Neuronal stem cell (in vitro differentiated cells): ENCODE measurements at places on chromosomes 11 and 22.

DNA sequence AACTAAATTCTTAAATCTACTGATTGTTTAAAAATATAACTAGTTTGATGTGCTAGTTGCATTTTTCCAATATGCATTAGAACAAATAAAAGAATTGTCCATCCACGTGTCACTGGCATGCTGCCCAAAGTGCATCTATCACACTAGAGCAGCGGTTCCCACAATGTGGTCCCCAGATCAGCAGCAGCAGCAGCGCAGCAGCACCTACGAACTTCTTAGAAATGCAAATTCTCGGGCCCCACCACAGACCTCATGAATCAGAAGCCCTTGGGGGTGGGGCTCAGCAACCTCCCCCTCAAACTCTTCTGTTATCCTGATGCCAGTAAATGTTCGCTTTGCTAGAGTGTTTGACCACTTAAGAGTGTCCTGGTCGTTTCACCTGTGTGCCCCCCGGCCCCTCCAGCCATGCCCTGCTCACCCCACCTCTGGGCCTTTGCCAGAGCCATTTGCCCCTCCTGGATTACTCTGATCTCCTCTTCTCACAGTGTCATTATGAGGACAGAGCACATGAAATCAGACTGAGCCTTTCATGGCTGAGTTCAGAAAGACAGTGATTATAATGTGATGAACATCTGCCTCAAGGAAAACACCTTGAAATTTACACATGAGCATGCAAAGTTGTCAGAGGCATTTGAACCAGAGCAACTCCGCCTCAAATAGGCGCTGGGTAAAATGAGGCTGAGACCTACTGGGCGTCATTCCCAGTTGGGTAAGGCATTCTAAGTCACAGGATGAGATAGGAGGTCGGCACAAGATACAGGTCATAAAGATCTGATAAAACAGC lies 12.6 kb upstream of the VSIG10L2 start:
- DNase-seq: no peak

- no peak for DNase-seq
Measured at GRCh38 chr22:28366856-28367255, 312.8 kb downstream of the TTC28 start.

- DNase-seq: no peak
Measured at GRCh38 chr11:66326261-66327111, 9.6 kb upstream of the CD248 start.

- no peak for DNase-seq
Measured at GRCh38 chr11:46658259-46658658, 40.9 kb downstream of the ATG13 start.

- no peak for DNase-seq
Measured at GRCh38 chr11:112773264-112773663, 188.0 kb upstream of the NCAM1 start.

- DNase-seq: no peak
Measured at GRCh38 chr11:120219938-120220746, 9.3 kb downstream of the OAF start.

DNA sequence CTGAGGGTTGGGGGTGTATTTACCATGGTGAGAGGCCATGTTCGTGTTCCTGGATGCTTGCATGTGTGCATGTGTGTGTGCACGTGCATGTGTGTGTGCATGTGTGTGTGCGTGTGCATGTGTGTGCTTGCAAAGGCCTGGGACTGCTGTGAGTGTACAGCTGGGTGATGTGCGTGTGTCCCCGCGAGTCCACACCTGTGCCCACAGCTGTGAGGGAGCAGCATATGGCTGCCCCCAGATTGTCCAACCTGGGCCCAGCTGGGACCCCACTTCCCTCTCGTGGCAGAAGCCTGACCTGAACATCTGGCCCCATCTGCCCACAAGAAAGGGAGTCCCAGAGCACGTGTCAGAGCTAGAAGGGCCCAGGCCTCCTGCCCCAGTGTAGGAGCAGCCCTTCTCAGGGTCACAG lies 8.4 kb upstream of the CD248 start:
- no peak for DNase-seq

DNA sequence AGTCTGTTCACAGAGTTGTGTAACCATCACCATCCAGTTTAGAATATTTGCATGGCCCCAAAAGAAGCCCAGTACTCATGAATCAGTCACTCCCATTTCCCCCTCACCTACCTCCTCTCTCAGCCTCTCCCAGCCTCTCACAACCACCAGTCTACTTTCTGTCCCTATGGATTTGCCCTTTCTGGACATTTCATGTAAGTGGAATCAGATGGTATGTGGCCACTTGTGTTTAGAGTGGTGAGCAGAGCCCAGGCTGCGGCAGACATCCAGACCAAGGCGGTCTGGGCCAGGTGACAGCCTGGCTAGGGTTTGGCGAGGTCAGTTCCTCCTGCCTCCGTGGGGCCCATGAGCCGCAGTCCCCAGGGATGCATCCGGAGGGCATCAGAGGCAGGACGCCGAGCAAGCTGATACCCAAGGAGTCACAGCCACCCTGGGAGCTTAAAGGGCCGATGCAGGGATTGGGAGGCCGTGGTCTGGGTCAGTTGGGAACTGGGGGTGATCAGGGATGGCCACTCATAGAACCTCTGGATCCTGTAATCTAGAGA lies 53.3 kb upstream of the CLDN5 start:
- no peak for DNase-seq
